ENCODE measurements at places on chromosomes 3 and 15.

GRCh38 chr15:29711531-29711930, 110.7 kb downstream of the TJP1 start:
- no peak for DNase-seq

GRCh38 chr3:13851091-13851849, 28.6 kb downstream of the WNT7A start:
- no peak for DNase-seq

- DNase-seq: no peak
Observed at GRCh38 chr3:41716471-41716870, 245.4 kb downstream of the ULK4 start.

DNA sequence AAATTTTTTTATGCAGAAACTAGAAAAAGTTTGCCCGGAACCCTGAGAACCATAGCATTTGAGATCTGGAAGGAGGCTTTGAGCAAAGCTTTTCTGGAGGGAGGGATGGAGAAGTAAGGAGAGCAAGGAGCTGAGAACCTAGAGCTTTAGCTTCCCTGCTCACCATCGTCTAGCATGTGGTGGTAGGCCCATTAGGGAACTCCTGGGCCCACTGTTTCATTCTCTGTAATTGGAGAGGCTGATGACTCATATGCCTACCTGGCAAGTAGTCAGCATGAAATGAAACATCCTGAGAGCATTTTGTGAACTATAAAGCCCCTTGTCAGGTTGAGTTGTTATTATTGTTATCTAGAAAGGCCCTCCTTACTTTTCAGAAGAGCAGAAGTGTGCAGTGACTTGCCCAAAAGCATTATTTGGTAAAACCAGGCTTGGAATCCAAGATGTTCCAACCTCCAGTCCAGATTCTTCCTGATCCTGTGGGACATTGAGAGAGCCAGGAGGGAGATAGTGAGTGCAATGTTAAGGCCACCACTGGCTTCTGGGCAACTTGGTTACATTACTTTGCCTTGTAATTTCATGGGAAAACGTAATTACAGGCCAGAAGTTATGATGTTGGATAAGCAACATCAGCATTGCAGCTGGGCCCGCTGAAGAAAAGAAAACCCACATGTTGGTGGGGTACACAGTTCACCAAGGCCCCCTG, 104.5 kb upstream of the BFSP2 start:
- no peak for DNase-seq

GRCh38 chr15:32979710-32980109, 214.8 kb downstream of the FMN1 start:
- no peak for DNase-seq

DNA sequence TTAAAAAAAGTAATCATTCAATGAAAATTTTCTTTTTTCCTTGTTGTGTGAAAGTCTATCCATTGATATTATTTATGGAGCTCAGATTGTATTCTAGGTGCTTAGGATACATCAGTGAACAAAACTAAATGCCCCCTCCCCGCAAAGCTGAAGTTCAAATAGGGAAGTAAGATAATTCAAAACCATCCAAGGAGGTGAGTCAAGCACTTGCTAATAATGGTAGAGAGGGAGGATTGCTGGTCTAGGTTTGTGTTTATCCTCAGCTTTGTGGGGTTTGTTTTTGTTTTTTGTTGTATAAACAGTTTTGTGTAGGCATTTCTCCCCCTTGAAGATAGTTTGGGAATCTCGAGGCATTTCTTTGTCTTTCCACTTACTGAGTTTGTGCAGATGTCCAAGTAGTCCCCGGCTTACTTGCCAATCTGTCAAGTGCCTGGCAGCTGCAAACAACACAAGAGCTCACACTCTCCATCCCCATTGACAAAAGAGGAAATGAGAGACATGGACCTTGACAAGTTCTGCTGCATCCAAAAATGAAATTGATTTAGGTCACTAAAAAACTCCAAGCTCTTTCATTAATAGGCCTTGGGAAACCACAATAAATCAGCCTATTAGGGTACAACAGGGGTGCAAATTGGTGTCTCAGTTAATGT, 575.8 kb upstream of the TBL1XR1 start:
- DNase-seq: no peak

DNA sequence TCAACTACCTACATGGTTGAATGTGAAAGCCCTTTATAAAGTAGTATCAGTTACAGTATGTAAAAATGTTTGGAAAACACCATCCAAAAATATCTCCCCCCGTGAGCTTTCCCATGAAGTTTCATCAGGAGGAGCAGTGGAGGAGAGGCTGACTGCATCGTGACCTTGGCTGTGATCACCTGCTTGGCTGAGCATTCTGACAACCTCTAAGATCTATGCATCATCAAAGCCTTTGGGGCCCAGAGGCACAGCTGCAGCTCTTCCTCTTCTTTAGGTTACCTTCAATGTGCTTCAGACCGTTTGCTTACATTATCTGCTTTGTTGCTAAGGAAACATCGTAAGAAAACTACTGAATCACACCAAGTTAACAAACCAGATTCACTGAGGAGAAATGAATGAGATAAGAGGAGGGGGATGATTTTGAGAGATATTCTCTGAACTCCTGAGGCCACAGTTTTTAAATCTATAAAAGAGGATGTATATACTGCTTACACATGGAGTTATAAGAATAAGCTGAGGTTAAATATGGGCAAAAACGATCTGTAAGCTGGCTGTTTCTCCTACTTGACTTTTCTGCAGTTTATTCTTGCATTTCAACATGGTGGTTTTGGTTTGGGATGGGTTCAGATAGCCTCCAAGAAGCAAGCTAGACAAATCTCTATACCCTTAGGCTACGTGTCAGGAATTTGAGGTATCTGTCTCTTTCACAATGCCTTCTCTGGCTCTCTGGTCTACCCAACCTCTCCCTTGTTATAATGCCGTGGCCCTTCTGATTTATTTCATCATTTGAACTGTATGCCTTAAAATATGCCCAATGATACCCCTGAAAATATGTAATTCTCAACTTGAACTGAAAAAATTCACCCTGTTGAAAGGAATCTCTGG, 4.0 kb downstream of the GCSAM start:
- DNase-seq: no peak

All from CMK (cell line).